ENCODE measurements at places on chromosomes 4 and X.

DNA sequence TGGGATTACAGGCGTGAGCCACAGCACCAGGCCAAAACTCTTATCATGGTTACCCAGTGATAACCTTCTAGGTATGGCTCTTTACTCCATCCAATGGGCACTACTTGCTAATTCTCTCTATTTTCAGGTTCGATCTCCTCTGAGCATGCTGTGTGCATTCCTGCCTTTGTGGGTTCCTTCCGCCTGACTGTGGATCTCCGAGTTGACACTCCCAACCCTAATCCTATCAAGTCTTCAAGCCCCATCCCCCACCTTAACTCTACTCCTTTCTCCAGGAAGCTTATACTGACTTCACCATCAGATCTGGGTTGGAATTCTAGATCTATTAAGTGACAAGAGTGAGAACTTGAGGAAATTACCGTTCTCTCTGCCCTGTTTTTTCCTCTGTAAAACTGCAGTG lies 64.6 kb downstream of the ZAR1 start:
- no peak for DNase-seq

DNA sequence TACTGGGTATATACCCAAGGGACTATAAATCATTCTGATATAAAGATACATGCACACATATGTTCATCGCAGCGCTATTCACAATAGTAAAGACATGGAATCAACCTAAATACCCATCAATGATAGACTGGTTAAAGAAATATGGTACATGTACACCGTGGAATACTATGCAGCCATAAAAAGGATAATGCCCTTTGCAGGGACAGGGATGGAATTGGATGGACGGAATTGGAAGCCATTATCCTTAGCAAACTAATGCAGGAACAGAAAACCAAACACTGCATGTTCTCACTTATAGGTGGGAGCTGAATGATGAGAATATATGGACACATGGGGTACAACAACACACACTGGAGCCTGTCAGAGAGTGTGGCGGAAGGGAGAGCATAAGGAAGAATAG lies 55.9 kb downstream of the DCK start:
- no peak for DNase-seq

DNA sequence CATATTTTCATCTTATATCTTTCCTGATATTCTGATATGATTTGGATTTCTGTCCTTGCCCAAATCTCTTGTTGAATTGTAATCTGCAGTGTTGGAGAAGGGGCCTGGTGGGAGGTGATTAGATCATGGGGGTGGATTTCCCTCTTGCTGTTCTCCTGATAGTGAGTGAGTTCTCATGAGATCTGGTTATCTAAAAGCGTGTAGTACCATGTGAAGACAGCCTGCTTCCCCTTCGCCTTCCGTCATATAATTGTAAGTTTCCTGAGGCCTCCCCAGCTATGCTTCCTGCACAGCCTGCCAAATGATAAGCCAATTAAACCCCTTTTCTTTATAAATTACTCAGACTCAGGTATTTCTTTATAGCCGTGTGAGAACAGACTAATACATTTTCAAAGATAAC lies 77.2 kb downstream of the ANKRD50 start:
- no peak for DNase-seq

GRCh38 chr4:79856196-79856595 lies 216.8 kb downstream of the ANTXR2 start:
- DNase-seq = no peak

DNA sequence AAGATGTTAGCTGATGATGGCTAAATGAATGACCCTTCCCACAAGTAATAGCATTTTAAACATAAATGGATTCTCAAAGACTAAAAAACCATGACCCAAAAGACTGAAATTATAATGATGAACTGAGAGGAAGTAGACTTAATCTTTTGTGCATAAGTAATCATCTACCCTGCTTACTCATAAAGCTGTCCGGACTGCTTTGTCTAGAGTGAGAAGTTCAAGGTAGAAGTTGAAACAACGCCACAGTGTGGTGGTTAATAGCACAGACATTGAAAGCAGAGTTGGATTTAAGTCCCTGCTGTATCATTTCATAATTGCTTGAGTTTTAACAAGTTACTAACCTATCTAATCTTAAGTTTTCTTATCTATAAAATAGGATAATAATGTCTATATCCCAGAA lies 346.6 kb downstream of the CENPC start:
- DNase-seq = no peak

- DNase-seq = no peak
These were observed 59.9 kb upstream of the CDKN2AIP start for GRCh38 chr4:183384516-183384915.

DNA sequence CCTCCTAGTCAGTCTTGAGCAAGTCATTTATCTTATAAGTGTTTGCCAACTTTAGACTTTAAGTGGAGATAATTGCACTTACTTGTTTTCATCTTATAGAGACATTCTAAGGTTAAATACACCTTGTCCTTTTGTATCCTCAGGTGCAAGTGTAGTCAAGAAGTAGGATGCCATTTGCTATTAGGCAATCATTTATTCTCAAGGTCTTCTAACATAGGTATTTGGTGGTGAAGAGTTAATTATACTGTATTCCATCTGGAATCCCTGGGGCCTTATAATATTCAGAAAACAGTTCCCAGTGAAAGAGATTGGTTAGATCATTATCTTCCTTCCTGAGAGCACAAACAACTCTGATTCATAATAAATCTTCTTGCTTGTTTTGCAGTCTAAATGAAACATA lies 23.7 kb downstream of the SULT1E1 start:
- no peak for DNase-seq

- no peak for DNase-seq
These were observed 2.0 kb upstream of the HPGD start for GRCh38 chr4:174524242-174524641.

DNA sequence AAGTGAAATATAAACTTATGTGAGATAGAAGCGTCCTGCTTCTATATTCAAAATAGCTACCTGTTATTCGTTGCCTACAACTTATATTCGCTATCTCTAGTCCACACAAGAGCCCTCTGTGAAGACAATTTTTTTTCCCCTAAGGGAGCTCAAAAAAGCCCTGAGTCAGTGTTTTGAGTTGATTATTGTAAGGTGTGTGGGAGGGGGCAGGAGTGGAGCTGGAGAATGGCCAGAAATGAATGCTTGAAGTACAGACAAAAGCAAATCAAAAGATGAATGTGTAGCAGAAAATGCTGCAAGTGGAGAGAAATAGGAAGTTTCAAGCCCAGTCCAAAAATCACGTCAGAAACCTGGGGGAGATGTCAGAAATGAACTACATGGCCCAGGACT lies 655.0 kb upstream of the LCORL start:
- no peak for DNase-seq

DNA sequence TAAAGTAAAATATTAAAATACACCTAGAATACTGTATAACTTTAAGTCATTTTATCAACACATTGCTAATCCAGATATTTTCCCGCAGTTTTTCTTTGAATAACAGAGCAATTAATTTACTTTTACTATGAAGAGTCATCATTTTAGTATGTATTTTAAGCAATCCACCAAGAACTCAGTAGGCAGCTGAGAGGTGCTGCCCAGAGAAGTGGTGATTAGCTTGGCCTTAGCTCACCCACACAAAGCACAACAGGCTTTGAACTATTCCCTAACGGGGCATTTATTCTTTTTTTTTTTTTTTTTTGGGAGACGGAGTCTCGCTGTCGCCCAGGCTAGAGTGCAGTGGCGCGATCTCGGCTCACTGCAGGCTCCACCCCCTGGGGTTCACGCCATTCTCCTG lies 74.4 kb downstream of the CD38 start:
- no peak for DNase-seq

DNA sequence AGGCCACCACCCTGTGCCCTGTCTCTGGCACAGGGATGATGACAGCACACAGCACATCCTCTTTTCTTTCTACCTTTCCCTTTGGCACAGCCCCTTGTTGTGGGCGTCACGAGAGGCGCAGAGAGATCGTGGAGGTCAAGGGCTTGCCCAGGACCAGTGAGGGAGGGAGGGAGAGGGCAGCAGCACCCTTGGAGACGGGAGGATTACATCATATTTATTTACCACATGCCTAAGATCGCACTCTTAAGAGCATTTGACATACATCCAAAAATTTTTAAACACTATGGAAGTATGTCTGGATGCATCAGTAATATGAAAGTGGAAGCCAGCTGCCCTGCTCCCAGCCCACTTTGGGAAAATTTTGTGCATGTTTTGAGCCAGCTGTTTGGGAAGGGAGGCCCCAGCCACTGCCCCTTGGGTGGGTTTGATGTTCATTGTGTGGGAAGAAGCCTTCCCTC lies 12.7 kb downstream of the WFS1 start:
- DNase-seq = no peak

Data from stimulated activated CD8-positive, alpha-beta memory T cell treated with anti-CD3 and anti-CD28 coated beads, Interleukin-15, amount 100 ng/mL, for 4 hours (primary cell).